Cardiac muscle cell (in vitro differentiated cells and primary cell): ENCODE measurements at places on chromosomes 1 and 21. TPM values are rescaled to one million over a fixed set of nuclear protein-coding genes. Genes with fewer than 3 reads are reported as not detected.

- H3K4me3 ChIP-seq: peak overlapping the region; percentile 87
- peaks cover 4% of the 10 kb centered on the region for H3K4me1 ChIP-seq
- H3K27me3 ChIP-seq: no peaks in the 10 kb centered on the region
Measured at GRCh38 chr1:178542554-178543289, 29.8 kb downstream of the TEX35 start.

DNA sequence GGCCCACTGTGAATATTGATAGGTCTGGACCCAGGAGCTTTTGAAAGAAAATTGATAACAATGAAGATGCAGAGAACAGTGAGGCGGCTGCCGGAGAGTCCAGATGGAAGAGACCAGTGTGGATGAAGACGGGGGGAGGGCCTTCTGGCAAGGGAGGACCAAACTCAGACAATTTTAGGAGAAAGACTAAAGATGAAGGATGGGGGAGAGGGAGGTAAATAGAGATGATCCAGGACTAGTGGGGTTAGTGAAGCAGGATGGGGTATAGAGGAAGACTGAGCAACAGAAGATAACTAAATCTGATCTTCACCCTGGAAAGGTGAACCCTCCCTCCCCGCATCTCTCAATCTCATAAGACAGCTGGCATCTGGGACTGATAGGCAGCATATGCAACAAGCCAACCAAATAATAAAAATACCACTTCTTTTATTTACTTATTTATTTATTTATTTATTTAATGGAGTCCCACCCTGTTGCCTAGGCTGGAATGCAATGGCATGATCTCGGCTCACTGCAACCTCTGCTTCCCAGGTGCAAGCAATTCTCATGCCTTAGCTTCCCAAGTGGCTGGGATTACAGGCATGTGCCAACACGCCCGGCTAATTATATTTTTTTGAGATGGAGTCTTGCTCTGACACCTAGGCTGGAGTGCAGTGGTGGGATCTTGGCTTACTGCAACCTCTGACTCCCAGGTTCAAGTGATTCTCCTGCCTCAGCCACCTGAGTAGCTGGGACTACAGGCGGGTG is 10.5 kb downstream of the EIF3I start:
- no peaks in the 10 kb centered on the region for H3K4me1 ChIP-seq
- H3K27ac ChIP-seq: peak overlapping the region; percentile 34
- no peaks in the 10 kb centered on the region for H3K27me3 ChIP-seq
- DNase-seq: no peak

DNA sequence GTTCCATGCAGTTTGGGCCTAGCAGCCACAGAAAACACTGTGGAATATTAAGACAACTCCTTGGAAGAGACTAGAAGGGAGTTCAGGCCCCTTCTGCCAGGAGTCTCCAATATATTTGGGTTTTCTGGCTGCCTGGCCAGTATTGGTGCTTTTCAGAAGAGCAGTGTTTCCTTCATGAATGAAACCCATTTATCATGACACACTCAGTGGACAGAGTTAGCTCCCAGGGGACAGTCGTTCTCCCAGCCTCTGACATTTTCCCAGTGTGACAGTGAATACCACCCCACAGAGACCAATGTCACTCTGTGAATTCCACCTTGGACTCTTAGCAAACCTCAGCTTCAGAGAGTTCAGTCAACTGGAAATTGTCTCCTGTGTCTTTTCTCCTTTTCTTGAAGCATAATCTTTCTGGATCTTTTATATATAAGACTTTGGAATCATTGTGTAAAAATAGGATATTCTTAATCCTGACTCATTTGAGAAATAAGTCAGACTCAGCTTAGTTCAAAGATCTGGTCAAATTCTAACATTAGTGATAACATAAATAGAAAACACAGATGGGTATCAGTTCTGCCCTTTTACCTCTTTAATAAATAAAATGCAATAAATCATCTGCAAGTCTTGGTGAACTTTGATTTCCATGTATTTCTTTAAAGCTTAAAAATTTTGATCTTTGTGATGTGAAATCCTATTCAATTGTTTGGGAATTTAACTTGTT is 40.4 kb downstream of the GNG12 start:
- no peaks in the 10 kb centered on the region for H3K27me3 ChIP-seq
- peaks cover 38% of the 10 kb centered on the region for H3K4me1 ChIP-seq
- no peaks in the 10 kb centered on the region for H3K36me3 ChIP-seq
- no peak for DNase-seq

DNA sequence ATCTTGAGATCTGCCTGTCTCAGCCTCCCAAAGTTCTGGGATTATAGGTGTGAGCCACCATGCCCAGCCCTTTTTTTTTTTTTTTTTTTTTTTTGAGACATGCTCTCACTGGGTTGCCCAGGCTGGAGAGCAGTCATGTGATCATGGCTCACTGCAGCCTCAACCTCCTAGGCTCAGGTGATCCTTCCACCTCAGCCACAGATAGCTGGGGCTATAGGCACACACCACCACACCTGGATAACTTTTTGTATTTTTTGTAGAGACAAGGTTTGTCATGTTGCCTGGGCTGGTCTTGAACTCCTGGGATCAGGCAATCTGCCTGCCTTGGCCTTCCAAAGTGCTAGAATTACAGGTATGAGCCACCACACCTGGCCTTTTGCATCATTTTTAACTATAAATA is 17.7 kb upstream of the PRRC2C start:
- no peaks in the 10 kb centered on the region for H3K4me1 ChIP-seq
- no peaks in the 10 kb centered on the region for H3K27me3 ChIP-seq
- H3K27ac ChIP-seq: no peak overlapping the region
- no peak overlapping the region for H3K4me3 ChIP-seq
- H3K36me3 ChIP-seq: no peaks in the 10 kb centered on the region
- DNase-seq: no peak

DNA sequence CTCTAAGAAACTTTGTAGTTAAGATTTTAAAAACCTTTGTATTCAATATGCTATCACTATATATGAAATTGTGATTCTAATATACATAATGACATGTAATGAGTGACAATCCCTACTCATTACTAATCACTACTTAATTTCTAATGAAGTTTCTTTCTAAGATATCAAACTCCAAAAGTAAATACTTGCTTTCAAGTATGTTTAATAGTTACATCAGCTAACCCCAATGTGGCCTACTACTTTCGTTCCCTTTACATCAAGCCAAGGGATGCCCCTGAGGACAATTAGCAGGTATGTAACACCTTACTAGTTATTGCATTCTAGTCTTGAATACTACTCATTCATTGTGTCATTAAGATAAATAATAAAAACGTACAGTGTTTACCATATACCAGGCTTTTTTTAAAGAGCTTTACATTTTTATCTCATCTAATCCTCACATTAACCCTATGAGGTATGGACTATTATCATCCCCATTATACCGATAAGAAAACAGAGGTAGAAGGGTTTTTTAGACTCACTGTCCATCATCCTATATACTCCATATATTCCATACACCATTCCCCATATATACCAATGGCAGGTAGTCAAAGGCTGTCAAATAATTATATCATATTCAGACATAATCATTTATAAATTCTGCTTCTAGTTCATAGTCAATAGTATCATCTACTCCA is 4.2 kb downstream of the PPP1R15B start:
- H3K27me3 ChIP-seq: no peaks in the 10 kb centered on the region
- no peak overlapping the region for H3K27ac ChIP-seq
- no peak for DNase-seq
- peaks cover 10% of the 10 kb centered on the region for H3K4me1 ChIP-seq
- peak overlapping the region; percentile 78 for H3K4me3 ChIP-seq

Gene CRB1
- total RNA-seq: 0.54 and 0.63 TPM in 2 replicates

Gene TCHHL1
- total RNA-seq: not detected in 2 replicates
